Right ventricle myocardium inferior (tissue), 1 donor: ENCODE measurements at places on chromosomes 2 and 18. TPM values are rescaled to one million over a fixed set of nuclear protein-coding genes. Genes with fewer than 3 reads are reported as not detected.

Gene CRACDL
- total RNA-seq, result 3.9 TPM

Gene VSNL1
- 10.4 TPM for total RNA-seq

Gene C2orf81
- 1.1 TPM for total RNA-seq

Gene BCL11A
- total RNA-seq, result 37.5 TPM

Gene C2orf78
- total RNA-seq, result not detected

Gene REEP1
- total RNA-seq, result 23.6 TPM

Gene DSEL
- 2.1 TPM for total RNA-seq

Gene FEV
- total RNA-seq, result not detected

Gene PRSS56
- total RNA-seq, result 0.11 TPM

Gene SOWAHC
- total RNA-seq, result 2.5 TPM

Gene ALS2
- total RNA-seq, result 34.5 TPM

Gene MAL
- total RNA-seq, result 8.7 TPM

Gene NEU2
- total RNA-seq, result not detected

Gene FOXD4L1
- not detected for total RNA-seq

Gene DNAH7
- 0.05 TPM for total RNA-seq

Gene LYG2
- total RNA-seq, result not detected

Gene PSMA8
- total RNA-seq, result 0.14 TPM

Gene MFSD2B
- total RNA-seq, result not detected

Gene FZD7
- total RNA-seq, result 24.2 TPM

Gene IGFBP5
- total RNA-seq, result 156 TPM

Gene GALR1
- not detected for total RNA-seq

Gene CKAP2L
- total RNA-seq, result 1.3 TPM

Gene AMER3
- not detected for total RNA-seq

Gene TMEM169
- 0.24 TPM for total RNA-seq

Gene SLC9A2
- 0.14 TPM for total RNA-seq

Gene SERPINB11
- total RNA-seq, result not detected

Gene TEKT4
- total RNA-seq, result 0.16 TPM

Gene TUBA3D
- 138 TPM for total RNA-seq

Gene DCDC2C
- total RNA-seq, result not detected

Gene CPO
- total RNA-seq, result 0.73 TPM

Gene C2orf92
- 1.1 TPM for total RNA-seq

Gene PLCL1
- 96.2 TPM for total RNA-seq

Gene SERPINB2
- total RNA-seq, result not detected

Gene OTOS
- total RNA-seq, result not detected

Gene KYNU
- 1.1 TPM for total RNA-seq

Gene MC2R
- total RNA-seq, result not detected

Gene HADHB
- total RNA-seq, result 1,782 TPM

Gene HJURP
- total RNA-seq, result 0.41 TPM

Gene SLC16A14
- total RNA-seq, result 5.4 TPM

Gene PROKR1
- not detected for total RNA-seq

Gene NPAS2
- total RNA-seq, result 38.0 TPM

Gene CDH19
- total RNA-seq, result 25.1 TPM

Gene TMEM17
- total RNA-seq, result 1.3 TPM

Gene ZRANB3
- 3.1 TPM for total RNA-seq
